ENCODE measurements at places on chromosomes 5 and 9.

DNA sequence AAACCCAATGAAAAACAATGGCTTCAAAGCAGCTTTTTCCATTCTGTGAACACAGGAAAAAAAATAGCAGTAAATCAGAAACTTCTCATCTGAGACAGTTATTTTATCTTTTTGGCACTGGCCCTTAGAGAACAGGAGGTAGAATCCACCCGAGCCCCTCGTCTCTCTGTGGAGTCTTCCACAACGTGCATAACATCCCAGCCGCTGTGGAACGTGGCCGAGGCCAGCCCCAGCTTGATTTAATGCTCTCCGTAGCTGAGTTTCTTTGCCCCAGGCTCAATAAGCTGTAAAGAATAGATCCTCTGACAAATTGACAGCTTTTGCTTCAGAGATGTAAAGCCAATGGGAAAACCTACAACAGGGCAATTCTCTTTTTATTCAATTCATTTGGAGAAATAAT lies 107.9 kb upstream of the DAP start:
- no peak for DNase-seq

- no peak for DNase-seq
Measured at GRCh38 chr9:104301755-104302154, 202.3 kb upstream of the OR13F1 start.

DNA sequence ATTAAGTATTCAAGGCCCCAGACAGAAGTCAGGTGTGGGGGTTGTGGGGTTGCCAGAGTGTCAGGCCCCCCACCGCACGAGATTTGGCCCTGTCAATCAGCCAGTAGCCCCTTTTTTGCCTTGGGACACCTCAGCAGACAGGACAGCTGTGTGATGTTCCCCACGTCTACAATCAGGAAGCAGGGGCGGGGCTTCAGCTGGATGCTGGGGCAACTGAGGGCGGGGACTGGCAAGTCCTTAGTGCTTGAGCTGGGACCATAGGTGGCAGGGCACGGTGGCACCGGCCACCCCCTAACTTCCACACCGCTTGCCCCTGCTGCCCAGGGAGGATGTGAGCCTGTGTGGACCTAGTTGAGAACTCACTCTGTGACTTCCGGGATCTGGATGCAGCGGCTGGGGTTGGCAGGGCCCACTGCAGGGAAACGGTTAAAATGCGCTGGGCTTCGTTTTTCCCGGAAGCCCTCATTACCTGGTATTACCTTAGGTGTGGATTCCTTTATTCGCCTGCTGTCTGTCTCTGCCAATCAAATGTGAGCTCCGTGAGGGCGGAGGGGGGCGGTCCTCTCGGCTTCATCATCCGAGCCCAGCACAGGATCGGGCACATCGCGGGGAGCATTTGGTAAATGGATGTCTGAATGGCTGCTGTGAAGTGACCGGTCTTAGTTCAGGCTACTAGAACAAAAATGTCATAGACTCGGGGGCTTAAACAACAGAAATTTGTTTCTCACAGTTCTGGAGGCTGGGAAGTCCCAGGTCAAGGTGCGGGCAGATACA lies 7.5 kb upstream of the GTF3C5 start:
- DNase-seq, result no peak

DNA sequence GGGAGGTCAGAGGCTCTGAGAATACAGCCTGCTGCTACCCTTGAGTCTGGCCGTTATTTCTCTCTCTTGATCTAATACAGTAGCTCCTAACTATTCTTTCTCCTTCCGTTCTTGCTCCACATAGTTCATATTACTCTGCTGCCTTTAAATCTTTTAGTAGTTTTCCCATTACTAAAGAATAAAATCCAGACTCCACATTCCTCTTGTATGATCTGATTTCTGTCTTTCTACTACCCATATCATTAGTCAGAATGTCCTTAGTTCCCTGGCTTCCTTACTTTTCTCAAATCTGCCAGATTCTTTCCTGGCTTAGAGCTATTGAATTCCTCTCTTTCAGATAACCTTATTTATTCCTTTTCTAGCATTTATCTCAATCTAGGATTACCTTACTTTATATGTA lies 40.0 kb downstream of the MARCHF6 start:
- no peak for DNase-seq

GRCh38 chr9:118940473-118940872 lies 428.8 kb downstream of the BRINP1 start:
- no peak for DNase-seq

DNA sequence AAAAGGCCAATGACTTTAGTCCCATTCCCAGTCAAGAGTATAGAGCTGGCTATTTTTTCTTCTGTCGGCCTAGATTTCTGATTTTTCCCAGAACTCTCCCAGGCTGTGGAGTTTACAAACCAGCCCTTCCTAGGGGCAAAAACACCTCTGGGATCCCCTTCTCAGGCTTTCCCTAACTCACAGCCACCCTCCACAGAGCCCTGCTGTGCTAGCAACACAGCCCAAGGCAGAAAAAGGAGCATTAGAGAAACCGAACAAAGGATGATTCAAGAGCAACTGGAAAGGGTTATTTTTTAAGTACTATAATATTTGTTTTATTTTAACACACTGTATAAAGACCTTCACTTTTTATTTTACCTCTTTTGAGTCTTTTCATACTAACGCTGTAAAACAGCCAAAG lies 234.8 kb downstream of the GLIS3 start:
- DNase-seq, result no peak

DNA sequence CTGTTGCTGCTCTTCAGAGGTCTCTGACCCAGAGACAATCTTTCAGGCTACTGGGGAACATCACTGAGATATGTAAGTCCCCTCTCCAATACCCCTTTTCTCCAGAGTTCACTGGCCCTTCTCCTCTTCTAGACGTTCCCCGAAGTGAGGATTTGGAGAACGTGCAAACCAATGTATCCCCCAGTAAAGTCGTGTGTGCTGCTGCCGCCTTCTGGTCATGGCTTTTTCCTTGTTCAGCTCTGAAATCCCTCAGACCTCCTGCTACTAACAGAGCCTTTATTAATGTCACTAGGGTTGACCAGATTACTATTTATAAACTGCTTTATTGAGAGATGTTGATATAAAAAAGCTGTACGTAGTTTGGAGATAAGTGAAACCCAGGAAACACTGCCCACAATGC lies 1028.6 kb downstream of the CDH9 start:
- DNase-seq, result no peak

DNA sequence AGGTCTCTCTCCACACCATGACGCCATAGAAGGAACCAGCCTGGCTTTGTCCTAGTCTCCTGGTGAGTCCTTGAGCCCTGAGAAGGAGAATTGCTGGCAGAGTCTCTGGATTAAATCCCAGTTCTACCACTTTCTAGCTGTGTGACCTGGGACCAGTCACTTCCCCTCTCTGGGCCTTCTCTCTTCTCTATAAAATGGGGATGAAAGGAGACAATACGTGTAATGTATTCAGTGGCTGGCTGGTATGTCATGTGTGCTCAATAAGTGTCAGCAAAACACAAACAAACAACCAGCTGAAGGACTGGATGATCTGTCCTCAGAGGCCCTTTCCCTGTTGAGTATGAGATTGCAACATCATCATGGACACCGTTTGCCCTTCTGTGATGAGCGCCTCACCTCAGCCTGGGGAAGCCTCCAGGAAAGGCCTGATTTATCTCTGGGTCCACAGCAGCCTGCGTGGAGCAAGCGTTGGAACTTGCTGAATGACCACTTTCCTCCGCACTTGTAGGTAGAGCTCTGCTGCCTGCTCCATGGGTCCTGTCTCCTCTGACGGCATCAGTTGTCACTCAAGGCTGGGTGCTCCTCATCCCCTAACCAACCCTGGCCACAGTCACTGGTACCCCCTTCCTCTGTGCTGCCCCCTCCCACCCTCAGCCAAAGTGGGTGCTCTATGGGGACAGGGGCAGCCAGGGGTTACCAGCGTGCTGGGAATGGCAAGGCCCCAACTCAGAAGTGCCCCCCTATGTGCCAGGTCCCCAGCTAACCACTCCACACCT lies 3.6 kb upstream of the NR5A1 start:
- peak; percentile 19 for DNase-seq

- DNase-seq, result no peak
Measured at GRCh38 chr9:95587021-95587964, 70.5 kb upstream of the PTCH1 start.

DNA sequence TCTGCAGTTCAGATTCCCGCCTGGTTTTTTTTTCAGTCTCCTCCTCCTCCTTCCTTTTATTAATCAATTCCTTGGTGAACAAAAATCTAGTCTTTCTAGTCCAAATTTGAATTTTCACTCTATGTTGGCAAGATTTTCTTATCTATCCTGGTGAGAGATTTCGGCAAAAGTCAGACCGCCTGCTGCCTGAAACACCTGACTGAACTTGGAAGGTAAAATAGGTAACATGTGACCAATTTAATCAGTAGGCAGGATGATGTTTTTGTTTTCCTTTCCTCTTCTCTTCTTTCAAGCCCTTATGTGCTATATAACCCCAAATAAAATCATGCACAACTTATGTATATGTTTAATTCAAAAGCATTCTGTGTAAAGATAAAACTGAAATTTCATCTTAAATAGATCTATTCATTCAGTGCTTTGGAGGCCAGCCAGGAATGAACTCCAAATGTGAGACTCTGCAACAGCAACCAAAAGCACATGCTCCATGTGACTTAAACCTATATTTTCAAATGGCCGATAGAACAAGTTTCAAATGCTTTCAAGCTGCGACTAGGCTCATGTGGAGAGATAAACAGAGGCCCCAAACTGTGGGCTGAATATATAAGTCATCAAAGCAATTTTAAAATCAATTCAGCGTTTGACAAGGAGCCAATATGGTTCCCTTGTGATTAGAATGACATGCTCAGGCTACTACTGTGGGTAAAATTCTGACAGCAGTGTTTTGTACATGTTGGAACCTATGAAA lies 100.4 kb upstream of the SEMA6A start:
- no peak for DNase-seq

- no peak for DNase-seq
Measured at GRCh38 chr5:93289942-93290341, 291.1 kb downstream of the NR2F1-AS1 start.

DNA sequence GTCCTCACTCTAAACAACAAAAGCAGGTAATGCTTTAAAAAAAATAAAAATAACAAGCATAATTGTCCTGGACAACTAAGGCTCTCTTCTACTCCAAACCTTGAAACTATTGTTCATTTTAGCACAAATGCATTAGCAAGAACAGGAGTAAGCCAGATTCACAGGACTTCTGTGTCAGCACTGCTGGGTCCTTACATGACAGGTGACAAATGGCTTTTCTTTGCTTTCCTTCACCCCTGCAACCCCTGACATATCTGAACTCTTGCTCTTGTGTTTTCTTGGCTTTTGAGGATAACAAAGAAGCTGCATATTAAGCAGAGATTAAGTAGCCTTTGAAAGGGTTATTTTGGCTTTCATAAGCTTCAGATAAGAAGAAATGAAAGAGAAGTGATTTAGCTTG lies 71.1 kb downstream of the ZNF474 start:
- DNase-seq, result no peak

GRCh38 chr9:70641031-70641430 lies 226.6 kb upstream of the KLF9 start:
- no peak for DNase-seq

GRCh38 chr9:4092793-4093709 lies 206.8 kb downstream of the GLIS3 start:
- no peak for DNase-seq

DNA sequence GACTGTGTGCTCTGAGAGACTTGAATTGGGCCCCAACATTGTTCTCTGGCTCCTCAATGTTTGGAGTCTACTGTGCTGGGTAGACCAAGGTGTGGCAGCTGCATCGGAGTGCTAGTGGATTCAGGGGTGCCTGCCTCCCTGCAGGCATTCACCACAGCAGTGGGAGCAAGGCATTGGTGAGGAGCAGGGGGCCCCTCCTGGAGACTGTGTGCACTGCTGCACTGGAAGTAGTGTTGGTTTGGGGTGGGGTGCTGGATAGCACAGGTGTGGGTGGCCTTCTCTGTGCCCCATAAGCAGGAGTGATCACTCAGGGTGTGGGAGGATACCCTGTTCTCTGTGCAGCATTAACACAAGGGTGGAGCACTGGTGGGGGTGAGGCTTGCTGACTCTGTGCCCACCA lies 39.2 kb downstream of the INSL6 start:
- no peak for DNase-seq

- no peak for DNase-seq
Measured at GRCh38 chr5:96919754-96920197, 16.1 kb upstream of the LNPEP start.

DNA sequence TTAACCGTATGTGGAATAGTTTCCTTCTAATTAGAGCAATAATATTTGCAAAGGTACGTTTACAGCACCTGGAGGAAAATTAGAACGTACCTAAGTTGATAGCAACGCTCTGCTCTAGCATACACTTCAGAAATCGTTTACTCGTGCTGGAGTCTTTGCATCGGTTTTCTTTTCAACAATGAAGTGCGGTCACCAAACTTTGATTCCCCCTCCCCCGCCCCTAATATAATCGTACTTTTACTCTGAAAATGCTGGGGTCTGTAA lies 506 bp downstream of the ADAMTS19 start:
- DNase-seq, result no peak

- DNase-seq, result no peak
Measured at GRCh38 chr9:98962181-98962560, 18.5 kb downstream of the COL15A1 start.

DNA sequence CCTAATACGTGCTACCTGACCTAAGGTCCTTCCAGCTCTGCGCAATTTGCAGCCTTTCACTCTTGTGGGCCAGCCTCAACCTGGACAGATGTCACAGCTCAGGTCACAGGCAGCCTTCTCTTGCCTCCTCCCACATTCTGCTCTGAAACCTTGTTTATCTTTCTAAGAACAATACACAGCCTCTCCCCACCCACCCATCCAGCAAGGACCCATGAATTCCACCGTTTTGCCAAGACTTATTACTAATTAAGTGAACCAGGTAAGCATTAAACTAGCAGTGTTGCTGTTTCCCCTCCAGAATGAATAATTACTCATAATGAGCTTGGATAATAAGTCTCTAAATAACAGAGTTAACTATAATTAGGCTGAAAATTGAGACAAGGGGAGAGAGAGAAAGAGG lies 11.0 kb downstream of the FABP6 start:
- DNase-seq, result no peak

- no peak for DNase-seq
Measured at GRCh38 chr5:59325070-59325469, 568.5 kb downstream of the PDE4D start.

GRCh38 chr5:143569213-143569701 lies 165.8 kb upstream of the NR3C1 start:
- DNase-seq, result no peak

GRCh38 chr5:169300468-169301385 lies at the start of gene SLIT3:
Gene SLIT3, minus strand, starts transcription at chr5:169301139. Its CDS starts 430 bp downstream, at chr5:169300709.
- DNase-seq, result no peak

GRCh38 chr5:44048276-44048984 lies 340.8 kb downstream of the FGF10 start:
- DNase-seq, result no peak

GRCh38 chr9:117552811-117553210 lies 138.0 kb upstream of the ASTN2 start:
- no peak for DNase-seq
